ENCODE measurements at places on chromosomes 12 and 14. TPM values are rescaled to one million over a fixed set of nuclear protein-coding genes. Genes with fewer than 3 reads are reported as not detected.

ADGRD1 gene
- 2.1 TPM for polyA plus RNA-seq

CCDC175 gene
- polyA plus RNA-seq, result not detected

MARS1 gene
- 117 TPM for polyA plus RNA-seq

CLEC14A gene
- 15.4 TPM for polyA plus RNA-seq

INHBC gene
- polyA plus RNA-seq, result 0.05 TPM

JPH4 gene
- polyA plus RNA-seq, result 0.59 TPM

TSPAN11 gene
- polyA plus RNA-seq, result 0.21 TPM

ANKRD9 gene
- polyA plus RNA-seq, result 3.5 TPM

SERPINA3 gene
- polyA plus RNA-seq, result 120 TPM

ALG10B gene
- polyA plus RNA-seq, result 3.1 TPM

FAIM2 gene
- 0.41 TPM for polyA plus RNA-seq

CCDC177 gene
- 0.02 TPM for polyA plus RNA-seq

CBX5 gene
- 8.4 TPM for polyA plus RNA-seq

SLC41A2 gene
- 3.8 TPM for polyA plus RNA-seq

HOXC6 gene
- 0.43 TPM for polyA plus RNA-seq

LRCOL1 gene
- 1.1 TPM for polyA plus RNA-seq

TMPRSS12 gene
- polyA plus RNA-seq, result not detected

GPRC5A gene
- polyA plus RNA-seq, result 1.1 TPM
